ENCODE measurements at places on chromosomes 3 and 15.

DNA sequence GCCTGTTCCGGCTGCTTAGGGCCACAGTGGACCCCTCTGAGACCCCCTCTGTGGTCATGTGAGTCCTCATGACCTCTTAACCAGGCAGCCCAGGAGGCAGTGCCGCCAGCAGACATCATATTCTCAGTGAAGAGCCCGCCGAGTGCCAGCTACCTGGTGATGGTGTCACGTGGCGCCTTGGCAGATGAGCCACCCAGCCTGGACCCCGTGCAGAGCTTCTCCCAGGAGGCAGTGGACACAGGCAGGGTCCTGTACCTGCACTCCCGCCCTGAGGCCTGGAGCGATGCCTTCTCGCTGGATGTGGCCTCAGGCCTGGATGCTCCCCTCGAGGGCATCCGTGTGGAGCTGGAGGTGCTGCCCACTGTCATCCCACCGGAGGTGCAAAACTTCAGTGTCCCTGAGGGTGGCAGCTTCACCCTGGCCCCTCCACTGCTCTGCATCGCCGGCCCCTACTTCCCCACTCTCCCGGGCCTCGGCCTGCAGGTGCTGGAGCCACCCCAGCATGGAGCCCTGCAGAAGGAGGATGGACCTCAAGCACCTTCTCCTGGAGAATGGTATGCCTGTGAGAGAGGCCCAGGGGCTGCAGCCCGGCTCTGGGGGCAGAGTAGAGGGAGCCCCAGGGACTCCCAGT is 176.1 kb downstream of the TBC1D2B start:
- no peak for DNase-seq

DNA sequence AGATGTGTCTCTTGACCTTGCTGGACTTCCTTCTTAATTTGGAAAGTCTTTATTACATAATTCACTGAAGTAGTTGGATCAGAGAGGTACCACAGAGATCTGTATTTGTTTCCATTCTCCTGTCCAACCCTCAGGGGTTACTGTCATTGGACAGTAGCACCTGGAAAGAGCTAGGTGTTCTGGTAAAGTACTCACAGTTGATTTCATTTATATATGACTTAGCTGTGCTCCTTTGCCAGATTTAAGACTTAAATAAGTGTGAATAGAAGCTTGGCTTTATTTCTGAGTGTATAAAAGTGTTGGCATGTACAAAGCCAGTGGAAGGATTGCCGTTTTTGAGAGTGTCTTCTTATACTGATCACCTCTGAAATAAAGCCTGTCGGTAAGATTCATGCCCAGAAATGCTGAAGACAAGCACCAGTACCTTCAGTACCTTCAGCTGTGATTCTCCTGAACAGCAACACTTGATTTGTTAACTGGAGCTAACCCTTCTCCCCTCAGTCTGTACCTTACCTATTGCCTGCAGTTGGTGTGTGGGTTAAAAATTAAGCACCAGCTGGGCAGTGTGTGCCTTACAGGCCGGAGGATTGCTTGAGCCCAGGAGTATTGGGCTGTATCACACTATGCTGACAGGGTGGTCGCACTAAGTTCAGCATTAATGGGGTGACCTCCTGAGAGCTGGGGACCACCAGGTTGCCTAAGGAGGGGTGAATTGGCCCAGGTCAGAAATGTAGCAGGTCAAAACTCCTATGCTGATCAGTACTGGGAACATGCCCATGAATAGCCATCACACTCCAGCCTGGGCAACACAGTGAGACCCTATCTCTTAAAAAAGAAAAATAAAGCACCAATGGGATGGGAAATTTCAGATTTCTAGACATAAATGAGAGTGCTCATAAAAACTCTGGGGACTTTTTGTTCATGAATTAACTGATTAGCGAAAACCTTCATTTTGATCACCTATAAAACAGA is 197.7 kb downstream of the FNDC3B start:
- DNase-seq: no peak

GRCh38 chr3:74606996-74607395 is 7.5 kb downstream of the CNTN3 start:
- no peak for DNase-seq

GRCh38 chr15:55884223-55884622 is 109.2 kb downstream of the NEDD4 start:
- DNase-seq: no peak

DNA sequence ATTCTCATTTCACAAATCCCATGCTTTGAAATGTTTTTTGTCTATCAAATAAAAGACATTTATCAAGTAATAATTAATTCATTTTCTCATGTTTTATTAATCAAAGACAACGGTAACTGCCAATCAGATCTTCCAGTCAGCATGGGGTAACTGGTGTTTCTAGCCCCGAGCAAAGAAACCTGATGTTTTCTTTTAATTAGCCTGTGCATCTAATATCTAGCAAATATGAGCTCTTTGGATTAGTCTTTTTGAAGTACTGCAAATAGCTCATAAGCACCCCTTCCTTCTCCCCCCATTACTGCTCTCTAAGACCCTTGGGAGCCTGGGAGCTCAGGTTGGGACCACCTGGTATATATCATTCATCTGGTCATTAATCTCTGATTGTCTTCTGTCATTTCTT is 43.1 kb upstream of the SRGAP3 start:
- no peak for DNase-seq

- DNase-seq: no peak
These were observed 349.2 kb upstream of the CCDC54 start for GRCh38 chr3:107028086-107028485.

DNA sequence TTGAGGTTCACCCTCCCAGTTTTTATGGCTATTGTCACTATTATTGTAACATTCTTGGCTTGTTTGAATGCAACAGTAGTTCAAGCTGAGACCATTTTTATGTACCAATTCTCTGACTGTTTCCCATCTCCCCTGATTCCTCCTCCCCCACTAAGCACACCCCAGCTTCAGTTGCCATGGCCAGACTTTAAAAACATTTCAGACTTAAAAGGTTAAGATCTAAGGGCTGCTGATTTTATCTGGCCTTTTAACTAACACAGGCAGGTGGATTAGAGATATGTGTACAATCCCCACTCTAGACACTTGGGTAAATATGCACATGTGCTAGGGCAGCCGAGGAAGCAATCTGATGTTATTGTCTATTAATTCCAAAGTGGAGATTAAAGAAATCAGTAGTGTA is 386.3 kb upstream of the NR2F2 start:
- no peak for DNase-seq

DNA sequence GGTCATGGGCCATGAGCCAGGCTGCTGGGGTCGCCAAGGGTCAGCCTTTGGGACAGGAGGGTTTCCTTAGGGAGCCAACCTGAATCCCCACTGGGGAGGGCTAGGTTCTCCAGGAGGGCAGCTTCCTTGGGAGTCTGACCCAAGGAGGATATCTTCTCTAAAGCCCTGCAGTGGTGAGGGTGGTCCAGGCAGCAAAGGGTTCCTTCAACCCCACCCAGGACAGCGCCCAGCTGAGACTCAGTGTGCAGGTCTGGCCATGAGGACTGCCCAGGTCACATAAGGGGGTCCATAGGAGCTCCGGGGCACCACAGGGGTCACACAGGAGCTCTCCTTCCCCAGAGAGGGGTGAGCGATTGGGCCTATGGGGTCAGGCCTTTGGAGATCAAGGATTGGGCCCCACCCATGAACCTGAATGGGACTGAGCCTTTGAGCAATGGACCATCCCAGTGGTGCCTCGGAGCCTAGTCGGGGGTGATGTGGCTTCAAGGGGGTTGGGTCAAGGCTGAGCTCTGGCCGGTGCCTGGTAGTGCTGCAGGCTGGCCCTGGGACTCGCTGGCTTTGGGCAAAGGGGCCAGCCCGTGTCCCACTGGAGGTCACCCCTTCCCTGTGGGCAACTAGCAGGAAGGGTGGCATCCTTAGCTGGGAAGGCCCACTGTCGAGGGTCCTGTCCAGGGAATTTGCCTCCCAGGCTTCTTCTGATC is 216.5 kb downstream of the SNRPN start:
- DNase-seq: no peak

GRCh38 chr3:46068501-46068900 is 41.2 kb upstream of the XCR1 start:
- DNase-seq: no peak

DNA sequence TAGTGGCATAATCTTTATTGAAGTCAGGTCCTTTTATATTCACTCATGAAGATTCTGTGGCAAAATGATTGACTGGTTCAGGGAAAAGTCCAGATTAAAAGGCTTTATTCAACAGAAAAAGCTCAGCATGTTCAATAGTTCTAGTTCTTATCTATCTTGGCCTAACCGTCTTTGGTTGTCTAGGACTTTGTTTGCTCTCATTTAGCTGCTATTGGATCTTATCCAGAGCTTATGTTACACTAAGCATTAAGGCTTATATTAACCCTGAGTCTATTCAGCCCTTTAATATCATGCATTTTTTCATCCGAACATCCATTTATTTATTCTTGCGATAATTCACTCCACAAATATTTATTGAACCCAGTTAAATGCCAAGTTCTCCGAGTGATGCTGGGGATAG is 601.0 kb upstream of the SGO1 start:
- DNase-seq: no peak

DNA sequence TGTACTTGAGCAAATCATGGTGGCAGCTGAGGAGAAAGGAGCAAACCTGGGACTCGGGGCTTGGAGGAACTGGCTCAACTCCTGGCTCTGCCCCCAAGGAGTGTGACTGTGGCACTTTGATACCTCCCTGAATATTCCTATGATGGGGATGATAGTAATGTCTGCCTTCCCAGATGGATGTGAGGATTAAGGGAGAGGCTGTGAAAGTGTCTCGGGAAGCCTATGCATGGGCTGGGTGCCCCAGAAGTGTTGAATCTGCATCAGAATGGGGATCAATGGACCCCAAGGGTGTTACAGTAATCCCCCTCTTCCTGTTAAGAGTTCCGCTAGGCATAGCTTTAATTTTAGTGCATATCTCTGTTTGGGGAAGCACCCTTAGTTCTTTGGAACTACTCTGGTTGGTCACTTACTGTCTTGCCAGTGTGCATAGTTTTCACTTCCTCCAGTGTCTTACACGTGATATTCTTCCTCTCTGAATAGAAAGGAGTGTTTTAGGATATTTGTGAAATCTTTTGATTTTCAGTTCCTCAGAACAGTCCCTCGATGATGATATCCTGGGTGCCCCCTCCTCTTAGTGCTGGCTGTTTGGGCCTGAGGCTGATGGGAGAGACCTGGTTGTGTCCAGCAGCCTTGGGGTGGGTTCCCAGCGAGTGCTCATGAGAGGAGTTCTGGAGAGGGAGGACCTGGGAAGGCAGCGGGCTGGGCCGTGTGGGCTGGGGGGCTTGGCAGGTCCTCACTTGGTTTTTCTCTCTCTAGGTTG is 97.5 kb downstream of the CHDH start:
- peak; percentile 73 for DNase-seq

DNA sequence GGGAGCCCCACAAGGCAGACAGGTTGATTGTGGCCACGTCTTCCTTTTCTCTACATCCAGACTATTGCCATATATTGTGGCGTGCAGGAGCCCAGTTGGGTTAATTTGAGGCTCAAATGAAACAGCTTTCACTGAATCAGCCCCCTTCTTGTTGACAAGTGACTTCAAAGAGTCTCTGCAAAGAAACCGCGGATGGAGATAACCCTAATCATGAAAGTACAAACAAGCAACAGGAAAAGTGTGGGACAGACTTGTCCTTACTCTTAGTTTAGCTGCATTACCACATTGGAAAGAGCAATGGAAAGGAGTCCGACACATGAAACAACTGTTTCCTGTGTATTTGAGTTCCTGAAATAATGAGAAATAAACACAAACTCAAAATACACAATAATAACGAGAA is 3.3 kb downstream of the TMEM40 start:
- DNase-seq: no peak

- no peak for DNase-seq
These were observed 81.1 kb downstream of the SLTM start for GRCh38 chr15:58852347-58852746.

DNA sequence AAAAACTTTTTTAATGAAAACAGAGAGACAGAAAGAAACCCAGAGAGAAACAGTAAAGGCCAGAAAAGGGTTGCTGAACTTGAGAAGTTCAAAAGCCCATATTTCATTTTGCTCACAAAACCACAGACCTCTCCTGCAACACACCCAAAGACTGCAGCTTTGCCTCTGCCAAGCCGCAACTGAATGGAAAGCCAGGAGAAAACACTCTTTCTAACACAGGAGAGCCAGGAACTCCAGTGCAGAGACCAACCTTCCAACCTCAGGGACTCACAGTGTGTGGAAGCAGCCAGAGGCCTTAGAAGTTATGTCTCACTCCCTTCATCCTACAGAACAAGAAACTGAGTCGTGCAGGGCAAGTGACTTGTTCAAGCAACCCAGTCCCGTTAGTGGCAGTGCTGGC is 163.1 kb upstream of the HES1 start:
- no peak for DNase-seq

GRCh38 chr3:151119188-151119587 is 33.7 kb downstream of the MED12L start:
- no peak for DNase-seq

DNA sequence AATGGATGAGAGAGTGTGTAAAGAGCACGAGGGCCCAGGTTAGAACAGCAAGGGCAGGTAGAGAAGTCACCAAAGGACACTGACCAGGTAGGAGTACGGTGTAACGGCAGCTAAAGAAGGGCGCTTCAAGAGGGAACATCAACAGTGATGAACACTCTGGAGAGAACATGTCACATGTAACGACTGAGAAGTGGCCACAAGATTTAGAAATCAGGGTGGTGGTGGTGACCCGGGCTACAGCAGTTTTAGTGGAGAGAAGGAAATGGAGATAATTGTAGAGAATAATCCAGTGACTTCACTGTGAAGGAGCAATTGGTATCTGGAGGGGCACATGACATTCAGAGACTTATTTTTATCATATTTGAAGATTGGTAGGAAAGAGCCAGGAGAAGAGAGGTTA is 1.2 kb upstream of the C15orf40 start:
- DNase-seq: no peak

- no peak for DNase-seq
These were observed 34.1 kb upstream of the KLF13 start for GRCh38 chr15:31292391-31293015.

GRCh38 chr3:42847731-42848130 is 27.9 kb downstream of the CYP8B1 start:
- no peak for DNase-seq

- DNase-seq: peak; percentile 52
These were observed 28.8 kb upstream of the SHC4 start for GRCh38 chr15:48992545-48992944.

- peak; percentile 43 for DNase-seq
These were observed 228.0 kb downstream of the UACA start for GRCh38 chr15:70535071-70535954.

DNA sequence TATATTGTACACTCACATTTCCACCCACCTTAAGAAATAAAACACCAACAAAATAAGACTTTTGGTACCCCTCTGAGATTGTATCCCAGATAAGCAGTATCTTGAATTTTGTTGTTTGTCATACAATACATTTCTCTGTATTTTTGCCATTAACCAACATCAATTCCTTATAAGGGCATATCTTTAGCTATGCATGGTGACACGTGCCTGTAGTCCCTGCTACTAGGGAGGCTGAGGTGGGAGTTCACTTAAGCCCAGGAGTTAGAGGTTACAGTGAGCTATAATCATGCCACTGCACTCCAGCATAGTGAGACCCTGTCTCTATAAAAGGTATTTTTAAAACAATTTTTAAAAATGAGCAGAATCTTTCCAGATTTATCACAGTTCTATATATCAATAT is 32.5 kb upstream of the STXBP5L start:
- no peak for DNase-seq
